H1 (cell line): ENCODE measurements at places on chromosomes 2 and 18. TPM values are rescaled to one million over a fixed set of nuclear protein-coding genes. Genes with fewer than 3 reads are reported as not detected.

- peaks cover 34% of the 10 kb centered on the region for H3K4me1 ChIP-seq
- H3K27me3 ChIP-seq: no peaks in the 10 kb centered on the region
- no peaks in the 10 kb centered on the region for H3K36me3 ChIP-seq
- no peak overlapping the region for H3K4me3 ChIP-seq
- H3K27ac ChIP-seq: no peak overlapping the region
Measured at GRCh38 chr18:3595369-3596273, 145.6 kb downstream of the TGIF1 start.

DNA sequence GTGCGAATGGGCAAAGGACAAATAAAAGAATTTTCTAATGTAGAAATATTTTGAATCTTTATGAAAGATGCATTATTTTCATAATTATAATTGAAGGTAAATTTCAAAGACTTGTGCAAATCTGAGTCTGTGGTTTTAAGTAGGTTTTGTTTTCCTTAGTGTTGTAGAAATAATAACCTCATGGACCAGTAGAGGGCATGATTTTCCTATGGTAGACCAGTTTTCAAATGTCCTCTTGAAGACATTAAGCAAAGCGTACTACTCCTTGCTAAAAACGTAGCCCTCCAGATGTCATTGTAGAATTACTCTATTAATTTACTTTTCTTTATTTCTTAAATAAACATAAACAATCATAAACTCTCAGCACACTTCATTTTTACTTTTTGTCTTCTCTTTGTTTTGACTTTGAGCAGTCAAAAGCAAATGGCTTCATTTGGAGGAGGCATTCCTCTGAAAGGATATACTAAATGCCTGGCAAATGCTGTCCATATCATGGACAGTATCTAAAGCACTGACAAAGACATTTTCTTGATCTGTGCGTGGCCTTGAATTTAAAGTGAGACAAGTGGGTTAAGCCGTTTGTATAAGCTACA is 85.8 kb upstream of the FAM237A start:
- no peak overlapping the region for H3K27ac ChIP-seq
- H3K4me3 ChIP-seq: no peak overlapping the region
- H3K27me3 ChIP-seq: no peaks in the 10 kb centered on the region
- H3K36me3 ChIP-seq: no peaks in the 10 kb centered on the region

ANKRD29 gene
- total RNA-seq: 6.3 and 7.3 TPM in 2 replicates

RAB6C gene
- total RNA-seq: 0.09 TPM in 1 of 2 replicates, not detected in the other
